ENCODE measurements at places on chromosomes 1 and 21.

DNA sequence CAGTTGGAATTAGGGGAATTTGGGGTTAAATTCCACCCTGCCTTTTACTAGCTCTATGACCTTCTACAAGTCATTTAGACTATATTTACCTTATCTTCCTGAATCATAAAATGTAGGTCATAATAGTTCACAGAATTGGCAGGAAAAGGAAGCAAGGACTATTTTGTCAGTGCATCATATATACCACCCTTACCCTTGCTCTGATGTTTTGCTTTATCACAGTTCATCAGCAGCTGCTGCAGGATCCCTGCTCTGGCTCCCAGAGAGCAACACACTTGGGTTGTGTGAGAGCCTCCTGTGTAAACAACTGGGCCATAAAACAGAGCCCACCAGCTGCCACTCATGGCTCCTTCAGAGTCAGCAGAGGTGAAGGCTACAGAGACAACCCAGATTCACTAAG is 631.6 kb upstream of the CAMK1G start:
- no peak for DNase-seq

- no peak for DNase-seq
These were observed at the start of gene SHCBP1L for GRCh38 chr1:182952677-182953444. Gene SHCBP1L (minus strand): TSS chr1:182953166. CDS start chr1:182953133, 33 bp downstream.

DNA sequence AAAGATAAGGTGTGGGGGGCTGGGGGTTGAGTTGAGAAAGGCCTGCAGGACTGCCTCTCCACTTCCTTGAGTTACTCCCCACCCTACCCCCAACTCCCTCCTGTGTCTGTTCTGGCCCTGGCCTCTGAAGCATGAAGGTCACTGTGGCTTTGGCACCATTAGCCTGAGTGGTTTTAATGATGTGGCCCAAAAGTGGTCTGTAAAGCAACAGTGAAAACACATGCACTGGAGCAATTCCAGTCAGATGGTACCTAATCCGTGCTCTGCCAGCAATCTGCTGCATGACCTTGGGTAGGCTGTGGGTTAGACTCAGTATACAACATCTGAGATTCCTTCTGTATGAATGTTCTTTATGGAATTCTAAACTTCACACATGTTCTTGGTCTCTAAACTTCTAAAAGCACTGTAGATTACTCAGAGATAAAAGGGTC is 86.5 kb upstream of the ATP1A1 start:
- no peak for DNase-seq

DNA sequence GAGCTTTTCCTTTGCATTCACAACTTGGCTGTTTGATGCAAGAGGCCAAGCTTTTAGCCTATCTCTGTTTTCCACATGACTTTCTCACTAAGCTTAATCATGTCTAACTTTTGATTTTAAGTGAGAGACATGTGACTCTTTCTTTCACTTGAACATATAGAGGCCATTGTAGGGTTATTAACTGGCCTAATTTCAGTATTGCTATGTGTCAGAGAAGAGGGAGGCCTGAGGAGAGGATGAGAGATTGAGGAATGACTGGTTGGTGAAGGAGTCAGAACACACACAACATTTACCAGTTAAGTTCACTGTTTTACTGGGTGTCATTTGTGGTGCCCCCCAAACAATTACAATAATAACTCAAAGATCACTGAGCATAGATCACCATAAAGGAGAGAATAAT is 193.5 kb downstream of the CYYR1 start:
- no peak for DNase-seq

- no peak for DNase-seq
These were observed 43.9 kb downstream of the DSCAM start for GRCh38 chr21:40803101-40803500.

DNA sequence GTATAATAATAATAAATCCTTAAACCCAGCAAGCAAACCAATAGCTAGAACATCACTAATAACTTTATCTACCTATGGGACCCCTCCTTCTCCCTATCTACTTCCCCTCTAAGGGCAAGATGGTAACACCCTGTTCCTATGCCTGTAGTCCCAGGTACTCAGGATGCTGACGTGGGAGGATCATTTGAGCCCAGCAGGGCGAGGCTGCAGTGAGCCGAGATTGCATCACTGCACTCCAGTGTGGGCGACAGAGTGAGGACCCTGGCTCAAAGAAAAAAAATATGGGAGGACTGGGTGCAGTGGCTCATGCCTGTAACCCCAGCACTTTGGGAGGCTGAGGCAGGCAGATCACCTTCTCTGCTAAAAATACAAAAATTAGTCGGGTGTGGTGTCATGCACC is 143.1 kb upstream of the SLC45A1 start:
- DNase-seq, result no peak
